ENCODE measurements at places on chromosomes 4 and X.

DNA sequence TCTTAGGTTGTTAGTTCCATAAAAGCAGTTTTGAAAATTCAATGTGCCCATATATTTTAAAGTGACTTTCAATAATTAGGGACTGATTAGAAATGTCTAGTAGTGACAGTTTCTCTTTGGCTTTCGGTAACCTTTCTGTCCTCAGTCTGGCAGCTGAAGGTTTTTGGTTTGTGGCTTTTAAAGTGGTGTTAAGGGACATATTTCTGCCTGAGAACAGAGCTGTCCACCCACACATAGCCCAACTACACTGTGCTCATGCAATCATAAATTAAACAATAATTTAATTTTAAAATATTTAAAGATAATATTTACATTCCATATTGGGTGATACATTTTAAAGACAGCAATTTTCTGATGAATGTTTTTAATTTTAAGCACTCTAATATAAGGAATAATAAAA is 335.0 kb upstream of the TENM3 start:
- DNase-seq: no peak

DNA sequence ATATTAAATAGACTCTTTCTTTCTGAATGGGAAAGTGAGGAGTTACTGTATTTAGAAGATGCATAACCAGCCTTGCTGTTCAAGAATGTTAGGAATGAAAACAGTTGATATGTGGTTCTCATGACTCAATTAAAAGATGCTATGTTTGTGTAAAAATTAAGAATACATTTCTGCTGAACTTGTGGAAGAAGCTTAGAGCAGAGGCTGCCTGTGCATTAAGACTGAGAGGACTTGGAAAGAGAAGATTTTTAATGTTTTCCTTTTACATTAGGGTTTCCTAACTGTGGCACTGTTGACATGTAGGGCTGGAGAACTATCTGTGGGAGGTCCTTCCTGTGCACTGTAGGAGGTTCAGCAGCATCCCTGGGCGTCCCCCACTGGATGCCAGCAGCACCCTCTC is 137.7 kb downstream of the GPR143 start:
- DNase-seq: no peak

- no peak for DNase-seq
Observed at GRCh38 chr4:11105715-11106114, 323.0 kb downstream of the HS3ST1 start.

- DNase-seq: no peak
Observed at GRCh38 chr4:170089274-170089667, 485 bp downstream of the AADAT start.

GRCh38 chrX:85139422-85139821 is 104.2 kb downstream of the SATL1 start:
- DNase-seq: no peak

DNA sequence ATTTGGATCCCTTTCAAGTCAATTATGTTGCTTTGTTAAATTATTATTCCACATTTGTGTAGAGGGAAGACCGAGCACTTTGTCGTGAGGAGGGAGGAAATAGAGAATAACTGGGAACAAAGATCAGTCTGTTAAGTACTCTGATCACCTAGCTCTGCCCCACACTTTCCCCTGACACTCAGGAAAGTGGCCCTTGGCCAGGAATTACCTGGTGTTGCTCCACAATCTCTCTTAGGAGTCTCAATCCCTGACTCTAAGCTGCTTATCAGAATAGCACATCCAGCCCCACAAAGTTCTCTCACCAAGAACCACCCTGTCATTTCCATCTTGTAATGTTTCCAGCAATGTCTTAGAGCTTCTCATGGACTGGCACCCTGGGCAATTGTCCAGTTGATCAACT is 83.8 kb upstream of the BMPR1B start:
- DNase-seq: no peak

DNA sequence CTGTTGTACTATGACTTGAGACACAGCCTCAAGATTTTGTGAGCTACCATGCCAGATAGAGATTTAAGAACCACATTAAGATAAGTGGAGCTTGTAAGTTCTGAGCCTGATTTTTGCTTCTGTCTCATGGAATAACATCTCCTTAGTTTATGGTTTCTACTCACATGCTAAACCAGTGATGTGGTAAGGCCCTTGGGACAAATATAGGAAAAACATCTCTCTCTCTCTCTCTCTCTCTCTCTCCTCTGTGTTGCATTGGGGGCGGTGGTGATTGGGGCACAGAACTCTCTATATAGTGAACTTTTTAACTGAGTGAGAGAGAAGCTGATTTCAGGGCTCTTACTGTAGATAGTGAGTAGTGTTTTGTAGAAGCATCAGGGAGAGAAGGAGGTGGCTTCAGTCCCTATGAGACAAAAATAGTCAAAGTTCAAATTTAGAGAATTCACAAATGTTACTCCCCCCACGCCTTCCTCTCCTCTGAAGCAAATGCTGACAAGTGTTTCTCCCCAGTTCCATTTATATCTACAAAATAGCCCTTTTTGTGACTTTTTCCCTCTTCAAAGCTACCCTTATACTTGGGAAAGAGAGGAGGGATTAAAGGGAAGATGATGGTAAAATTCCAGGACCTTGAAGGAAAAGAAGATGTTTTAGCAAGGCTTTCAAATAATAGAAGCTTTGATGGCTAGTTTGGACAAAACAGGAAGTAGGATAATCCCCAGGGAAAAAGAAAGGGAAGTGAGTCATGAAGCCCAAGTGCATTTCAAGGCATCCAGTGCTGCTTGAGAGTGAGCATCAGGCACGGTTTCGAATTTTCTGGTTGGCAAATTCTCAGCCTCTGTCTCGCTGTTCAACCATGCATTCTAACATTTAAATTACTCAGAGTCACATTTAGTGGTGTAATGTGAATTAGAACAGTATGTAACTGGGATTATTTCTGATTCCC is 134.3 kb upstream of the AP1S2 start:
- DNase-seq: no peak

GRCh38 chr4:6386091-6386490 is 86.3 kb downstream of the PPP2R2C start:
- DNase-seq: no peak

DNA sequence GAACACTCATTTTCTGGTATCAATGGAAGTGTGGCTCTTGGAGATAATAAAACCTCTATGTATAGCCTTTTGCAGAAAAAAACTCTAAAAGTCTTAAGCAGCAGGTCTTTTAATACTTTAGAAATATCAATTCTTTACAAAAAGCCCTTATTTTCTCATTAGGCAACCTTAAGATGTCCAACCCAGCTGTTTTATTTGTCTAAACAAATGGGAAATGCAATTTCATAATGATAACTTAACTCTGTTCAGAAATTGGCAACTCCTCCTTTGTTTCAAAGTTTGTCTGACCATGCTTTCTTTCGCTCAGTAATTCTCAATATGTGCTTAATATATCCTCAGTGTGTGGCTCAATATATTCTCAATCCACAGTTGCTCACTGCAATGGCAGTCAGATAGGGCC is 196.5 kb upstream of the VEGFC start:
- DNase-seq: no peak

DNA sequence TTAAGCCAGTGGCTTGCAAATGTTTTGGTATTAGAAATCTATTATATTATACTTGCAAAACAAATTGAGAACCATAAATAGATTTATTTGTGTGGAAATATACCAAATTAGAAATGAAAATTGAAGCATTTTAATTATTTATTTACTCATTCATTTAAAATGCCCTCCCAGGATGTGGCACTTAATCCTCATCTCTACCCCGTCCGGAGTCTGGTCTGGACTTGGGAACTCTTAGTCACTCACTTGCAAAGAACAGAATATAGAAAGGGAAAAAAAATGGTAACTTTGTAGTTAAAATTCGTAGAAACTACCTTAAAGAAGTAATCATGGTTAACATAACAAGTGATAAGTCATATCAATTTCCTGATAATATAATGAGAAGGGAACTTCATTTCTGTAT is 775.9 kb upstream of the INTU start:
- no peak for DNase-seq

DNA sequence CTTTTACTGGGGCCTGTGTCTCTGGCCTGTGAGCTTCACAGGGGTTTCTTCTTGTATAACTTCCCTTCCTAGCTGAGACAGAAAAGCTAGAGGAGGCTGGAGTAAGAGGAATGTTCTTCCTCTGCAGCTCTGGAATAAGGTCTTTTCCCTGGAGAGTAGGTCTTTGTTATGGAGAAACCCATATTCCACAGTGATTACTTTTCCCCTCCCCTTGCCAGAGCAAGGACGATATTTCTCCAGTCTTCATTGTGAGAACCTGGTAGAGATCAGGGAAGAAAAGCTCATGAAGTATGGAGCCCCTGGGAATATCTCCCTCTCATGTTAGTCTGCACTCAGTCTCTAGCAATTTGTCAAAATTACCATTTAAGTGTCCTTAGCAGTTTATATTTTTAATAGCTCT is 18.7 kb upstream of the GLRB start:
- no peak for DNase-seq

- no peak for DNase-seq
Observed at GRCh38 chr4:181604546-181604945, 638.7 kb upstream of the TENM3 start.

DNA sequence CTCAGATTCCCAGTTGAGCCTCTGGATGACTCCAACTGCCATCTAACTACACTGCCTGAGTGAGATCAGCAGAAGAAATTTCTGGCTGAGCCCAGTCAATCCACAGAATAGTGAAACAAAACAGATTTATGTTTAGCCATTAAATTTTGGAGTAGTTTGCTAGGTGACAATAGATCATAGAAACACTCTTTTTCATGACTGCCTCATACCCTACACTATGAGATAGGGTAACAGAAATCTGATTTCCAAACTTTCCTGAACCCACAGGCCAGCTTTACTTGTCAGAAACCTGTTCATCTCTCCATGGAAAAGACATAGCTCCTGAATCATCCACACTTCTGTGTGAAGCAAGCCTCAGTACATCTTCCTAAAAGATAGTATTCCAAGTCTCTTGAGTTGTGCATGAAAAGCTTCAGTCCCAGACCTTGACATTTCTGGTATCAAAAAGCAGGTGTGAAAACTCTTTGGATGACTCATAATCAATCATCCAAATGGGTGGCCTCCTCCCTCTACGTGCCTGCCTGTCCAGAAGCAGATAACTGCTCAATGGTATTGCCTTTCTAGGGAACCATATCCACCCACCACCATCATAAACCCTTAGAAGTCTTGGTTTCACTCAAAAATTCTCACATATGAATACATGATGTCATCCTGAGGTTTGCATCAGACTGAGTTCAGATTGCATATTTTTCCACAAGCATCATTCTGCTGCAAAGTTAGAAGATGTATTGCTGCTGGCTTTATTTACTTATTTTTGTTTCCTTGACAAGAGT is 47.5 kb upstream of the RAP2C start:
- DNase-seq: no peak

GRCh38 chr4:26179316-26179760 is 141.5 kb upstream of the RBPJ start:
- no peak for DNase-seq

GRCh38 chr4:87122252-87122651 is 98.2 kb downstream of the KLHL8 start:
- DNase-seq: no peak

DNA sequence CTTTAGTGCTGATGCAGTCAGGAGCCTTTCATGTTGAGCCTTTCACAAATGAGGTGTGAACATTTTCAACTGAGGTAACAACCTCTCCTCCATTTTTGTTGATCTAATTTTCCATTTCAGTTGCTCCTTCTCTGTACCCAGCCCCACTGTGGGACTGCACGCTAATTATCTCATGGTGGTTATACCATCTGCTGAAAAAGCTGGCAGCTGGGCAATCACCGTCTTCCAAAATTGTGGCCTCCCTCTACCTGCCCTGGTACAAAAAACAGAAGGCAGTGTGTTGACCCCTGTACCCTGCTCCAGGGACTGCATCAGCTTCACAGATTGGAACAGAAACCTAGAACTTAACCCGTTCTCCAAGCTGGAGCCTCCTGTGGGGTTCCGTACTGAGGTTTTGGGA is 72.4 kb upstream of the LONRF3 start:
- no peak for DNase-seq

- no peak for DNase-seq
Observed at GRCh38 chrX:15328821-15329220, 6.5 kb downstream of the PIGA start.

- DNase-seq: no peak
Observed at GRCh38 chrX:69503228-69503781, 821 bp upstream of the NALF2 start.

GRCh38 chr4:108560616-108561015 is 59.8 kb upstream of the RPL34 start:
- DNase-seq: no peak

DNA sequence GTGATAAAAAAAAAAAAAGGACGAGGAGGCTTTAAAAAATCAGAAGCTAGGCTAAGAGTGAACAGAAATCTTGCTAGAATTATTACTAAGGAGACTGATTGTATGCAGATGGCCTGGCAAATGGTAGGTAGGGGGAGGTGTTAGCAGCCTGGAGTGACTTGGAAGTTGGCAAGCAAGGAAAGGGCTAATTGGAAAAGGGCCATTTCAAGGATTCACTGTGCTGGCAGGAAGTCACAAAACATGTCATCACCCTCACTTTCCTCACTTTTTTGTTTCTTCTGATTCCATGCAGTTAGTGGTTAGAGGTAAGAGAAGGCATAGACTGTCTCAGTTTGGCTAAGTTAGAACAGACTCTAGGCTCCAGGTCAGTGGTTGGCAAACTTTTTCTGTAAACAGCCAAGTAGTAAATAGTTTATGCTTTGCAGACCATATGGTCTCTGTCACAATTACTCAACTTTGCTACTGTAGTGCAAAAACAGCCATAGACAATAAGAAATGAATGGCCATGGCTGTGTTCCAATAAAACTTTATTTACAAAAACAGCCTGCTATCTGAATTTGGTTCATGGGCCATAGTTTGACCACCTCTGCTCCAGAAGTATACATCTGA is 646.5 kb upstream of the ACTRT1 start:
- DNase-seq: no peak

DNA sequence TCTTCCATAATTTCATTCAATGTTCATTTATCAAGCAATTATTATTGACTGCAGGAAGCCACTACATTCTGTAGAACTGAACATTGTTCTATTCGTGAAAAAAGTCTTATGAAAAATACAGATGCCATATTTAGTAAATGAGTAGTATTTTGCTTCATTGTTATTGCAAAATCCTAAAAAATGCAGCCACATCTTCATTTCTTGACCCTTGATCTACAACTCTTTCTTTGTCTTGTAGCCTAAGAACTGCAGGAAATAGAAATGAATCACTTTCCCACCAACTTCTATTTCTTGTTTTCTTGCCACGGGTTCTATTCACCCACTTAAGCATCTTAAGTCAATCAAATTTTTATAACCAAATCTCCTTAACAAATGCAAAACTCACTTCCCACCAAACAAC is 63.3 kb downstream of the KCNIP4 start:
- no peak for DNase-seq

All from activated T-cell treated with anti-CD3 and anti-CD28 coated beads for 4 hours (primary cell).